ENCODE measurements at places on chromosomes 7 and 10.

- no peak for DNase-seq
Measured at GRCh38 chr7:17460665-17461064, 162.2 kb downstream of the AHR start.

DNA sequence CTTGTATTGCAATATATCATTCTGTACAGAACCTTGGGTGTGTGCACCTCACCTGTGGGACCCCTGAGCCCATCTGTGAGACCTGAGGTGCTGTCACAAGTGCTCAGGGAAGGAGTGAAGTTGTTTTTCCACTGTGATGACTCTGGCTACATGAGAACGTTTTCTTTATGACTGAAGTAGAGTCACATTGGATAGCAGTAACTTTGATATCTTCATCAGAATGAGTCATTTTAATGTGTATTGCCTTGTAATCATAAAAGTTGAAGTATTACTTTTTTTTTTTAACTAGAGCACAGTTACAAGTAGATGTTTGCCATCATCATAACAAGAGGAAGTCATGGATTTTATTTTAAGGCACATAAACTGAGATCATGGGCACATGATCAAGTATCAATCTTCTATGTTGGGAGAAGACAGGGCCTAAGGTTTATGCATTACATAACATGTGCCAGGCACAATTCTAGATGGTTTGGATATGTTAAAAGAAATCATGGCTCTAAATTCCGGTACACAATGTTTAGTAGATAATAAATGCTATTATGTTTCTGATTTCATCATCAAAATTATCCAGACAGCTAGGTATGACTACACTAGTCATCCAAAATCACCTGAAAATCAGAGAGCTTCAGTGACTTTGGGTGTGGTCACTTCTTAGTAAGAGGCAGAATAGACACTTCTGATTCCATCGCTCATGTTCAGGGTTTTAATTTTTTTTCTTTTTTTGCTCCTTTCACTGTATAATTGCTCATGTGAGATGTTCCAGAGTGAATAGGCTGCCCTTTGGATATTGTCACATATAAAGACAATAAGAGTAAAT, 82.7 kb upstream of the KLF6 start:
- DNase-seq: no peak

DNA sequence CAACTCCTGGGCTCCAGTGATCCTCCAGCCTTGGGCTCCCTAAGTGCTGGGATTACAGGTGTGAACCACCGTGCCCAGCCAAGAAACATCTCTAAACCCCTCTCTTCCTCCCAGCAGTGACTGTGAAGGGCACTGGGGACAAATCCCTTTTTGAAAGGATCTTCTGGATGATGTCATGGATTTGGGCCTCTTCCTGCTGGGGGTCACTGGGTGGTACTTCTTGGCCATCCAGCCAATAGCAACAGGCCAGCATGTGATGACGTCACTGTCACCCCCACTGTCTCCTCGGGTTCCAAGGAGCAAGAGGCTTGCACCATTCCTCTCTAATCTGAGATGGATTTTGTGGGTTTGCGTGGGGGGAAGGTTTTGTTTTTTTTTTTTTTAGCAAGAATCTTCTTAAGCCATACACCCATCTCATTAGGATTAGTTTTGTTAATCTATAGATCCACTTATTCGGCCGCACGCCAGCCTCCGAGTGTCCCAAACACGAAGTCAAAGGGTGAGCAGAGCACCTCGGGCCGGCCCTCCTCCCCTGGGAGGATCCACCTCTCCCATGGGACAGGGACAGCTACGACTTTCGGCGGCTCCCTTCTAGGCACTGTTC, 29.4 kb upstream of the TNRC18 start:
- DNase-seq: no peak

DNA sequence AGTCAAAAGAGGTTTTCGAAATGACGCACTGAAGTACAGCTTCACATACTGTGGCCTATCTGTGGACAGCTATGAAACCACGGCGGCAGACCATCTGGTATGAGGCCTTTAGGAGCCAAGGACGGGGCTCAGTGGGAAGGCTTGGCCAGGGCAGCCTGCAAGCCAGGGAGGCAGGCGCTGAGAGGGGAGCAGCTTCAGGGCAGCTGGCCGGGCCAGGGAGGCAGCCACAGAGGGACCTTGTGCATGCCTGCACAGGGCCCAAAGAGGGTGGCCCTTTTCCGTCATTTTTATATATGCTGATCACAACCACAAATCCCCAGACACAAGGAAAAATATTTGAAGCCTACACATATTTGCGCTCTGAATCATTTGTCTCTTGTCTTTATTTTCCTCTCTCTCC, 13.5 kb downstream of the CALD1 start:
- DNase-seq: no peak

DNA sequence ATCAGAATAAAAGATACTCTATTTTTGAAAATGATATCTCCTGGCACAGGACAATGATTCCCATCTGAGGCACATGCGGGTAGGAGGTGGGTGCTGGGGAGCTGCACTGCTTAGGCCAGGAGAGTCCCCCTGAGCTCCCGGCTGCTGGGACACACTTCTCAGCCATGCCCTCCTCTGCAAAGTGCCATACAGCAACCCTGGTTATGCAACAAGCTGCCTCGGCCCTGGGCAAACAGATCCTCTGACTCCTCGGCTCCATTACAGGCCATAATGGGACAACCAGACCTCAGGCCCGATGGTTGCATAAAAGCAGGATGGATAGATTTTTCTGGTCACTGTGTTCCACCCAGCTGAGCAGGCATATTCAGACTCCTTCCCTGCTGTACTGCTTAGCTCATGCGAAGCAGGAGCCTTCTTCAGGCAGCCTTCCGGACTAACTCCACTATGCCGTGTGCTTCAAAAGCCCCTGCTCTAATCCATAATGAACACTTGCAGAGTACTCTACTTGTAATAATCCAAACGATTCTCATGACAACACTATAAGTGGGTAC, 6.5 kb upstream of the LEP start:
- no peak for DNase-seq

DNA sequence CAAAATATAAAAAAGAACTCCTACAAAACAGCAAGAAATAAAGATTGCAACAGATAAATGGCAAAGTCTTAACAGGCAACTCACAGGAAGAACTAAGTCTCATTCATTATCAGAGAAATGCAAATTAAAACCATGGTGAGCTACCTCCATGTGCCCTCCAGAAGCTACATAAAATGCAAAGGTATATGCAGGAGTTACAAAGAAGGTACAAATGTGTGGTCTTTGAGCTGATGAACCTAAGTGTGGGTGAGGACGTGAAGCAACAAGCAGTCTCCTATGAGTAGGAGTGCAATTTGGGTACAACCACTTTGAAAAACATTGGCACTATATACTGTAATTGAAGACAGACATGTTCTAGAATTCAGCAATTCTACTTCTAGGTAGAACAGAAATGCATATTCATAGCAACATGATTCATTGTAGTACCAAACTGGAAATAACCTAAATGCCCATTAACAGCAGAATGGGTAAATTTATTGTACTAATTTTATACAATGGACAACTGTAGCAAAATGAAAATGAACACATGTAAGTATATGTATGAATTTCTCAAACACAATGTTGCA, 61.6 kb upstream of the KCNMA1 start:
- DNase-seq: no peak

GRCh38 chr7:7913504-7913903, 55.1 kb upstream of the GLCCI1 start:
- no peak for DNase-seq

GRCh38 chr10:15897287-15897686, 37.0 kb upstream of the MINDY3 start:
- no peak for DNase-seq

GRCh38 chr7:4434306-4434705, 247.8 kb upstream of the FOXK1 start:
- DNase-seq: no peak

- peak; percentile 94 for DNase-seq
Measured at GRCh38 chr7:23474094-23474828, 4.0 kb upstream of the IGF2BP3 start.

DNA sequence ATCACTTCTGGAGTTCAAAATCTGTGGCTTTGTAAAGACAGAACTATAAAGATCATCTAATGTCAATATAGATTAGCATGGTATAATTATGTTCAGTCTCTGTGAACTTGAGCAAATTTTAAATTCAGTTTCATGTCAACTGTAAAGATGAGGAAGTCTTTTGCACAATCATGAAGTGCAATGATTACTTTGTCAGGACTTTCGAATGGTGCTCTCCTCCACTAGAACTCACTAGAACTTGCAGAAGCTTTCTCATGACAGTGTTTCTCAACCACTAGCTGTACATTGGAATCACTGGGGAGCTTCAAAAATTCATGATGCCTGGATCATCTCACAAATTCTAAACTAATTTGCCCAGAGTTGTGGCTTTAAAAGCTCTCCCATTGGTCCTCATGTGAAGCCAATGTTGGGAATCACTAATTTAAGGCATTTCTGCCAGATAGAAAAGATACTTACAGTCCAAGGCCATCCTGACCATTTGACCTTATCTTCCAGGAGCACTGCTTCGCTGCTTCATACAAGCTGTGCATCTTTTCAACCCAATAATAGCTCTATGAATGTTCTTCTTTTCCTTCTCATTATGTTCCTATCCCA, 12.9 kb downstream of the OR2AE1 start:
- DNase-seq: no peak

DNA sequence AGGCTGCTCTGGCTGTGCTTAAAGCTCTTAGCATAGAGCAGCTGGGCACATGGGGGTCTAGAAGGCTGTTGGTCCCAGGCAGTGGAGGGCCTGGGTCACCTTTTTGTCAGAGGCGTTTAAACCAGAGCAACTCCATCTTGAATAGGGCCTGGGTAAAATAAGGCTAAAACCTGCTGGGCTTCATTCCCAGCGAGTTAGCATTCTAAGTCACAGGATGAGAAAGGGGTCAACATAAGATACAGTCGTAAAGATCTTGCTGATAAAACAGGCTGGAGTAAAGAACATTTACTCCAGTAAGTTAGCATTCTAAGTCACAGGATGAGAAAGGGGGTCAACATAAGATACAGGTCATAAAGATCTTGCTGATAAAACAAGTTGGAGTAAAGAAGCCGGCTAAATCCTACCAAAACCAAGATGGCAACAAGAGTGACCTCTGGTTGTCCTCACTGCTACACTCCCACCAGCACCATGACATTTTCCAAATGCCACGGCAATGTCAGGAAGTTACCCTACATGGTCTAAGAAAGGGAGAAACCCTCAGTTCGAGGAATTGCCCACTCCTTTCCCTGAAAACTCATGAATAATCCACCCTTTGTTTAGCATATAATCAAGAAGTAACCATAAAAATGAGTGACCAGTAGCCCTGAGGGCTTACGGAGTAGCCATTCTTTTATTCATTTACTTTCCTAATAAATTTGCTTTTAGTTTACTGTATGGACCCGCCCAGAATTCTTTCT, 96.8 kb upstream of the PCBD1 start:
- no peak for DNase-seq

GRCh38 chr7:120695848-120696247, 162.1 kb downstream of the TSPAN12 start:
- no peak for DNase-seq

- DNase-seq: no peak
Measured at GRCh38 chr7:55538538-55538937, 33.8 kb downstream of the VOPP1 start.

All from mesenteric fat pad (tissue), 1 donor.